Activated T-helper 9 cell treated with anti-CD3 and anti-CD28 coated beads, Interleukin-2, amount 50 U/mL, for 16 hours (primary cell): ENCODE measurements at places on chromosomes 7 and 10.
A peak's percentile ranks its signal among the peaks of the same experiment; 100 is the strongest.

DNA sequence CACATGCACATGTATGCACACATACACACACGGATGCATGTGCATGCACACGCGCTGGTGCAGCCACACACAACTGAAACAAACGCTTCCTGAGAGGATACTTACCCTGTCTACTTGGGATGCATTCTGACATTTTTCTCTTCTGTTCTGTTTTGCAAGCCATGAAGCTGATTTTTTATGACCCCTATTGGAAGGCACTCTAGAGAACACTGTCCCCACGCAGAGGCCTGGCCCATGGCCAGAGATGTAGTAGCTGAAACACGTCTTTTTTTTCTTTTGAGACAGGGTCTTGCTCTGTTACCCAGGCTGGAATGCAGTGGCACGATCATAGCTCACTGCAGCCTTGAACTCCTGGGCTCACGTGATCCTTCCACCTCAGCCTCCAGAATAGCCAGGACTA lies 47.9 kb downstream of the VWA2 start:
- DNase-seq: no peak

- DNase-seq: no peak
These were observed 64.8 kb downstream of the APBB1IP start for GRCh38 chr10:26502986-26503385.

GRCh38 chr7:1049801-1050200 lies 5.5 kb downstream of the GPR146 start:
- no peak for DNase-seq

DNA sequence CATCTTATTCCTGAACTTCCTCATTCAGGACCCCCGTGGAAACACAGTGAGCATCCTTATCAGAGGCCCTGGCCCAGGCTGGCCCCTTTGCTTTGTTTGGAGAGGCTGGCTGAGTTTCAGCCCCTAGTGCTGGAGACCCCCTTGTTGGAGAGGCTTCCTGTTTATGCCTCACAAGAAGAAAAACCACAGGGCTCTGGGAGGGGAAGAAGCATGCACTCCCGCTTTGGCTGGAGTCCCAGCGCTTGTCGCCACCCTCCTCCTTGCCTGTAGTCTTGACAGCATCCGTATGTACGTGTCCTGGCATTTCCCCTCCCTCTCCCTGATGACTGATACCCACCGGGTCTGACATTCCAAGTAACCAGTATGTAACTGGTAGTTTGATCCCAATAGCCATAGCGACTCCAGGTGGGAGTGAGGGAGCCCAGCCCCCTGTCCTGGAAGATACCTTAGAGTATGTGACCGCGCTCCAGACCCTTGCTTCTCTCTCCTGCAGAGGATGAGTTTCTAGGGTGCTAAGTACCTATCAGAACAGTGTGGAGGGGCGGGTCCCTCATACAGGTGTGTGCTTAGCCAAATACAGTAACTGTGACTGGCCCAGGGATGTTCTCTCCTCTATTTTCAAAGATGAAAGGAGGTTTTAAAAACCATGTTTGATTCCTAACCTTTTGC lies 6.9 kb upstream of the ATP6V0E2 start:
- DNase-seq: no peak

- DNase-seq: no peak
These were observed 49.5 kb upstream of the CREB5 start for GRCh38 chr7:28362812-28363211.

DNA sequence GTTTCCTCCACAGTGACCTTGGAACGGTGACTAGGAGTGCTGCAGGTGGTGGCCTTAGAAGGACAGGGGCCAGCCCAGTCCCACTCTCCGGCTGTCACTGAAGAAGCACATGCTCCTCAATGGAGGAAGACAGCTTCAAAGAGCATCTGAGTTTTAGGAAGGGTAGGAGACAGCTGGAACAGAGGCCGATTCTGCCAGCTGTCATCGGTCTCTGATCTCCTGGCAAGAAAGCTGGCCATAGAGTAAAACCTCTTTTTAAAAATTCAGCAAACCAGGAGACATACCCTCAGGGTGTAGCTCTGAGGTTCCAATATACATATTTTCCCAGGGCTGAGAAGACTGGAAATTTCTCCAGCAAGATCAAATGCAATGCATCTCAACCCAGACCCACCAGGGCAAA lies 55.9 kb downstream of the KCNMA1 start:
- no peak for DNase-seq

DNA sequence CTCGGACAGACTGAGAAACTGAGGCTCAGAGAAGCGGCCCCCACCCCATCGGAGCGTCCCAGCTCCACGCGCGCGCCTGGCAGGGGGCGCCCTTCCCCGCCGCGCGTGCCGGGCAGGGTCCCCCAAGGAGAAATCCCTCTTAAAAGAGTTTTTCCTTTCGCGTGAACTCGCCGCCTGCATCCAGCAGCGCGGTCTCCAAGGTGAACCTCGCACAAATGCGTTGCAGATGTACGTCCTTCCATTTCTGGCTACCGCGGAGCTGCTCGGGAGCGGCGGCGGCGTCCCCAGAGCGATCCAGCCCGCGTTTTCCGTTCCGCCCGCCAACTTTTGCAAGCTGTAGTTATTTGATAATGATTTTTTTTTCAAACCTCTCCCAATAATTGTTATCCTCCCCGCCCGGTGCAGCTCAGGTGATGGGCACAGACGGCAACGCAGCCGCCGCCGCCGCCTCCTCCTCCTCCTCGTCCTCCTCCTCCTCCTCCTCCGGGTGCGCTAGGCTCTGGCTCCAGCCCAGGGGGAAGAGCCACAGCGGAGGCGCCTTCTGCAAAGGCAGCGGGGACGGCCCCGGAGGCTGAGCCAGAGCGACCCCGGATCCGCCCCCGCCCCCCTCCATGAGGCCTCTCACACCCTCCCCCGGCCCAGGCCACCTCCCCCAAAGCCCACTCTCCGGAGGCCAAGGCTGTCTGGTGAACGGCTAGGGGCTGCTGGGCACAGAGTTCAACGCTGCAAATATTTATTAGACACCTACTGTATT lies 74.0 kb upstream of the CUX1 start:
- peak; percentile 35 for DNase-seq

DNA sequence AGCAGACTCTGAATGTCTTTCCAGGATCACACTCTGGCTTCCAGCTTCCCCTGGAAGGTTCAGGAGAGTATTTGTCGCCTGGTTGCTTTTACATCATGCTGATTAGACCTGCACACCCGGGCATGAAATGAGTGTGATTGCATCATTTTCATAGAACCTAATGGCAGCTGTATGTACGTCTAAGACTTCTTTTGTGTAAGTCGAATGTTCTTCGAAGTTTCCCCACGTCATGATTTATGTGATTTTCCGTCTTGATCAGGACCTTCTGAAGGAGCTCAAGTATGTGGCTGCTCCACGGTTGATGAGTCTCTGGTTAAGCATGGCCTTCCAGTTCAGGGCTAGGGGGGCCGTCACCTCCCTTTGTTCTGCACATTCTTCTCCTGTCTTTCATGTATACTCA lies 4.5 kb downstream of the EIF4H start:
- no peak for DNase-seq

DNA sequence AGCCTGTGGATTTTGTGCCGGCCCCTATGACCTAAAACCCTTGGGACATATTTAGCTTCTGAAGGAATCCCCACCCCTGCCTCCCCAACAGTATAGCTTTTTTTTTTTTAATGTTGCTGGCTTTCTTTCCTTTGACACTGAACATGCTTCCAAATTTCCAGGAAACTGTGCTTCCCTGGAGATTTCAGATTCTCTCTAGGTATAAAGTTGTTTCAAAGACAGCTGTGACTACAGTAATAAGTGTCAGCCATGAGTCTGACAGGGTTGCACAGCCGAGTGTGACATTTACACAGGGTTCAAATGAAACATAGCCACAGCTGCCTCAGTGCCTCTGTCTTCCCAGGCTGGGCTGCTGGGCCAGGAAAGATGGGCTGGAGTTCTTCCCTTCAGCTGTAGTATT lies 466.6 kb upstream of the COBL start:
- DNase-seq: no peak

- no peak for DNase-seq
These were observed 526 bp downstream of the SFRP5 start for GRCh38 chr10:97771055-97771891.

DNA sequence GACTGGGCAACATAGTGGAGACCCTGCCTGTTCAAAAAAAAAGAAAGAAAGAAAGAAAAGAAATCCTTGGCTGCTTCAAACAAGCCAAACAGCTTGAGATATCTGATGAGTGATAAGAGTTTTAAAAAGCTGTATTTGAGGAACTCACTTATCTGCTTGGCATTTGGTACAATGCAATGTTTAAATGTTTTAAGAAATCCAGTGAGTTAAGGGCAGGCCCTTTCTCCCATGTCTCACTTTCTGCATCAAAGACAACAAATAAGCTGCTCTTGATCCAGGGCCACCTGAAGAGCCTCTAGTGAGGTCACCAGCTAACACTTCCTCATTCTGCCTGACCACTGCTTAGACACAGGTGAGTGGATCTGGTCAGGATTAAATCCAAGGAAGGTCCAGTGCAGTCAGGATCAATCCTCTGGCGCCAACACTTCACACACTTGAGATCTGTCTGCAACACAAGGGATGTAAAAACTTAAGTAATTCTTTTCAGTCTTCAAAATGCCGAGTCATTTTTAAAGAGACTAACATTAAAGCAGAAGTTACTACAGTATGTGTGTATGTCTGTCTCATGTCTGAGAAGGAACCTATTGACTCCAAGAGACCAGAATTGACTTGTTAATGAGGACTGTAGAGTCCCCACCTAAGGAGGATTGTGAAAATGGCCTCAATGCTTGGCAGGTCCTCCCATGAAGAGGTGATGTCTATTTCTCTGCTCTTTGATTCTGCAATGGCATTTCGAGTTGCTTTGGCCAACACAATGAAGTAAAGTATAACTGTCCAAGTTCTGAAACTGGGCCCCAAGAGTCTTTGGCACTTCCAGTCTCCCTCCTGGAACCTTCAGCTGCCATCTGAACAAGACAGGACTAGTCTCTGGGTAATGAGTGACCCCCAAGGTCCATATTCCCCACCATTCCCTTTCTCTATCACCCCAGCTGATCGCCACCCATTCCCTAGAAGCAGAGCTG lies 43.1 kb downstream of the CREB3L2 start:
- no peak for DNase-seq

DNA sequence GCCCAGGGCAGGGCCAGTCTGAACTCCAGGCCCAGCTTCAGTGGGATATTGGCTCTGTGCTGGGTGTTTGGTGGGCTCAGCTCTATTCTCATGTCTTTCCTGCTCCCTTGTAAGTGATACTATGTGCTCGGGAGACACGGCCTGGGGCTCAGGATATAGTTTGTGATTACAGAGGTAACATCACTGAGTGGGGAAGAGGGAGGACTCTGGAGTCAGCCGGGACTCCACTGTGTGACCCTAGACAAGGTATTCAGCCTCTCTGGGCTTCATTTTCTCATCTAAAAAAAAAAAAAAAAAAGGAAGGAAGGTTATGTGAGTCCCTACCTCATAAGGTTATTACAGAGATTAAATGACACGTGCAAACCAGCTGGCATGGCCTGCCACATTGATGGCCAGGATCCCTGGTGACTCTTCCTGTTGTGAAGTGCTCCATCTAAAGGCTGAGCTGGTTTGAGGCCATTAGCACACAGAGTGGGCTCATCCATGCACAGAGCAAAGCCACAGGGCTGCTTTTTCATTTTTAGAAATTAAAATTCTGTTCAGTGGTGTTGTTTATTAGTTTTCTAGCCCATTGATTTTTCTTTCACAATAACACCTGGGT lies 15.7 kb downstream of the SLC13A4 start:
- no peak for DNase-seq

GRCh38 chr10:4846775-4847174 lies 20.8 kb downstream of the AKR1E2 start:
- DNase-seq: no peak

- DNase-seq: no peak
These were observed 822 bp downstream of the SAMD9L start for GRCh38 chr7:93147363-93147762.

DNA sequence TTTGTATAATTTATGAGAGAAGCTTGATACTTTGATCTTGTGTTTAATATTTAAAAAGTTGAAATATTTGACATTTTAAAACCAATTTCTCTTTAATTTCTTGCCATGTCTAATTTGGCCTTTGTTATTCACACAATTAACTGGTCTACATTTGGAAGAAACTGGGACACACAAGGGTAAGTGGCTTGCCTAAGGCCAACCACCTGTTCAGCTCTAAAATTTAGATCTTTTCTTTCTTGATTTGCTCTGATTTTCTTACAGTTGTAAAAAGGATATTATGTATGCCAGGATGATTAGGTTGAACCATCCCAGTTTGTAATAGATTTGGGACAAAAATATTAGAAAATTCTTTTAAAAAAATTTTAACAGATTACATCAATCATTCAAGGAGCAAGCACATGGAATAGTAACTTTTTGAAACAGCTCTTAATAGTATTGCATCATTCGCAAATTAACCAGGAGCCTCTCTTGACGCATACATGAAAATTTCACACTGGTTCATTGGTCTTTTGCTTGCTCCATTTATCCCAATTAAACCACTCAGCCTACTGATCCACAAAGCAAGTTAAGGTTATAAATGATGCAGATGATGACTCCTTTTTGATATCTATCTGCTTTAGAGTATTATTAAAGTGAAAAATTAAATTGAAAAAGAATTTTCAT lies 222.4 kb upstream of the SLC26A5 start:
- DNase-seq: no peak

DNA sequence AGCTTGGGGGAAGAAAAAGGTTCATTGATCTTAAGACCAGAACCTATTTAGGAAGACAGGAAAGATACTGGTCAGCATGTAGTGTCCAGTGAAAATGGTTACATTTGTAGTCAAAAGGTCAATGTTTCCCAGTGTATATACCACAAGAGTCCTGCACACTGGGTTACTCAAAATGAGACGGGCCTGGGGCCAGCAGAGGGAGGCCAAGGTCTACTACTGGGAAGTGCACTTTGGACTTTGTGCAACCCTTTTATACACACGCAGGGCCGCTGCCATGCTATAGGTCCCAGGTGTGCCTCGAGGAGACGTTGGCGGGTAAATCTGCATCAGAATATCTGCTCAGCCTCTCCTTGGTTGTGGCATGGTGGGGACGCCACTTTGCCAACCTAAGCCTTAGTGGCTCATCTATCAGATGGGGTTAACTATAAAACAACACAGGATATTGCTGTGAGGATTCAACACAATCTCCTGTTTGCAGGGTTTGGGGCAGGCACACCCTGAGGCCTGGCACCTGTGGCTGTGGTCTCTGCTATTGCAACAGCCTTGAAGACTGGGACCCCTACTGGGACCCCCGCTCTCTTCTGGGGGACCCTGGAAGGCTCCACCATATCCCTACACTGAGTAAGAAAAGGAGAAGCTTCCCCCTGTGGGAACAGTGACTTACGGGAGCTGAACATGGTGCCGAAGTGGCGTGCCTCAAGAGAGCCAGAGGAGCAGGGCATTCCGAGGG lies 19.7 kb downstream of the CLRN3 start:
- DNase-seq: no peak
